ENCODE measurements at places on chromosomes 7 and 10.
A peak's percentile ranks its signal among the peaks of the same experiment; 100 is the strongest.

- no peak for DNase-seq
These were observed 35.5 kb upstream of the IKZF1 start for GRCh38 chr7:50268990-50269389.

DNA sequence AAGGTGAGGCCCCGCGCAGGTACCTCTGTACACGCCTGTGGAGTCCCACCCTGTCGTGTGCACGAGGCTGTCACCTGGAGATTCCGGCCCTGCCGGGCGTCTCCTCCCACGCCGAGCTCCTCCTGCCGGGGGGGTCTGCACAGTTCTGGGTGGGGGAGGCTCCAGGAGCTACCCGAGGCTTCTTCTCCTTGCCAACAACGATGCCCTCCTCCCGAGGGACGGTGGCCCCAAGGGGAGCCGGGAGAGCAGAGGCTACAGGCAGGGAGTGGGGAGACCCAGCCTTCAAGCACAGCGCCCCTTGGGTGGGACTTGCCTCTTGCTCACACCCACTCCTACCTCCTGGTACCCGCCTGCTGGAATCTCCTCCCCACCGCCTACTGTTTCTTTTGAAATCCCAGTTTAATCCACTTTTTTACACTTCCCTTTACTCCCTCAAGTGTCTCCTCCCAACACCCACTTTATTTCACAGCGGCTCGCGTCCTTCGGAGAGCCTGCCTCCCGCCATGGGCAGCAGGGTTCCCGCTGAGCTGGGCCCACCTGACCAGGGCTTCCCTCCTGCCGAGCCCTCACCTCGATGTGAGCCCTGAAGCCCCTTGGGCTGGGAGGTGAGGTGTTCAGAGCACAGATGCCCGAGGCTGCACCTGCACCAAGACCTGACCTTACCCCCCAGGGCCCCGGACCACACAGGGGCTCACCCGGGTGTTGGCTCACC lies 338.1 kb downstream of the DNAJB6 start:
- no peak for DNase-seq

GRCh38 chr7:14954035-14954434 lies 51.5 kb upstream of the DGKB start:
- no peak for DNase-seq

- DNase-seq: peak; percentile 65
These were observed 171.5 kb upstream of the ADCY1 start for GRCh38 chr7:45402480-45403218.

GRCh38 chr7:47638679-47639315 lies 56.9 kb upstream of the TNS3 start:
- DNase-seq: no peak

DNA sequence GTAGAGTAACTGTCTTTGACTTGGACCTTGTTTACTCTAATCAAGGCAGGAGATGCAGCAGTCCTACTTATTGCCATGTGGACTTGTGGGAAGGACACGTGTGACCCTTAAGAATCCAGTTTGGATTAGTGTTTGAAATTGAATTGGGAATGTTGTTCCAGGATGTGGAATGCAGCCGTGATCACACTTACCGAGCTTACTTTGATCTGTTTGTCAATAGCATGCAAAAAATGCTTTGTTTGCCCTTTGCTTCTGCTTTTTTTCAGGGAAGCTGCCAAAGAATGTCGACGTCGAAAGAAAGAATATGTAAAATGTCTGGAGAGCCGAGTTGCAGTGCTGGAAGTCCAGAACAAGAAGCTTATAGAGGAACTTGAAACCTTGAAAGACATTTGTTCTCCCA lies 84.7 kb downstream of the CREM start:
- no peak for DNase-seq

GRCh38 chr10:128116851-128117615 lies 9.2 kb downstream of the MKI67 start:
- DNase-seq: no peak

DNA sequence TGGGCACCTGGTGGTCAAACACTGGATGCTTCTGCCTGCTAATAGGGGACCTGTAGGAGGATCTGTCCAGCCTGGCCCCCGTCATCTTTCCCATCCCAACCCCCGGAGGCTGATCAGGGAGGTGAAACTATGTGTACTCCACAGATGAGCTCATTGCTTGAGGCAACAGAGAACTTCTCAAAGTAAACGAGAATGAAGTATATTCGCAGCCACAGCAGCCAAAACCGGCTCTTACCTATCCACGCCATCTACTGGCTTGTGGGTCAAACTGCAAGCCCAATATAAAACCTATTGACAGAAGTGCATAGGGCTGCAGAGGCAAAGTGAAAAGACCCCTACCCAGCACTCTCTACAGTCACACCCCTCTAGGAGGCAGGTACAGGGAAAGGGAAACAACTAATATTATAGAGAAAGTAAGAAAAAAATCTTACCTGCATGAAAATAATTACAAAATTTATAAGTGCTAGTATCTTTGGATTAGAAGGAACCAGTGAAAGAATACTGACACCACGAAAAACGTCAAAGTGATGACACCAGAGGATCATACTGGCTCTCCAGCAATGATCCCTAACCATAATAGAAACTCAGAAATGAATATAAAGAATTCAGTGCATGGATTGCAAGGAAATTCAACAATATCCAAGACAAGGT lies 973.5 kb downstream of the ANKRD7 start:
- DNase-seq: peak; percentile 1

- DNase-seq: no peak
These were observed 80.4 kb downstream of the EPC1 start for GRCh38 chr10:32266566-32266965.

GRCh38 chr10:52578871-52579405 lies 193.6 kb downstream of the MBL2 start:
- DNase-seq: no peak

- no peak for DNase-seq
These were observed 3.9 kb downstream of the DLG5 start for GRCh38 chr10:77922566-77923179.

DNA sequence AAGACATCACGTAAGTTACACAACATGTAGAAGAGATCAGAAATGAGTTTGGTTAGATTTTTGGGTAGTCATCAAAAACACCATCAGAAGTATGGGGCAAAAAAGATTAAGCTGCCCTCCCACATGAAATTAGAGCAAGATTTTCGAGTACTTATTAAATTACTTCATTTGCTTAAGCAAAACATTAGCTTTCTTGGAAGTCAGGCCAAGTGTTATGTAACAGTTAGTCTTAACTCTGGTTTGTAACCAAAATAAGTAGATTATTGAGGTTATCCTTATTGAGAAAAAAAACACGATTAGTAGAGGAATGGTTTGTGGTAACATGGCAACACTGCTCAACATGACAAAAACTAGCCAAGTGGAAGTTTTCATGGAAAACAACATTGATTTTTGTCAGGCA lies 37.9 kb downstream of the HBP1 start:
- no peak for DNase-seq

GRCh38 chr7:80552031-80552694 lies 40.3 kb upstream of the GNAT3 start:
- DNase-seq: peak; percentile 29

DNA sequence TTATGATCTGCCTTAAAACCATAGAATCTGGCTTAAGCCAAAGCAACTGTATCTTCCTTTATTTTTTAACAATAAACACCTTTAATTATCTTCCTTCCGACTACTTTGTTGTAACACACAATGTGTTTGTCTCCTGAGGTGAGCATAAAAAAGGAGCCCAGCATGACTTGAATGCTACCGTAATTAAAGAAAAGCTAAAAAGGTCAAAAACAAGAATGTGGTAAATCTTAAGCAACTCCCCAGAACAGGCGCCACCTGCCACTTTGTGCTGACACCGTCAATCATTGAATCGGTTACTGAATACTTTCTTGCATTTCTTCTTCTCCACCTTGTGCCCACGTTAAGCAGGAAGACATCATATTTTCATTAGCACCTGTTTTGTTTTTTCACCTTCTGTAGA lies 569.9 kb upstream of the C7orf33 start:
- DNase-seq: no peak

DNA sequence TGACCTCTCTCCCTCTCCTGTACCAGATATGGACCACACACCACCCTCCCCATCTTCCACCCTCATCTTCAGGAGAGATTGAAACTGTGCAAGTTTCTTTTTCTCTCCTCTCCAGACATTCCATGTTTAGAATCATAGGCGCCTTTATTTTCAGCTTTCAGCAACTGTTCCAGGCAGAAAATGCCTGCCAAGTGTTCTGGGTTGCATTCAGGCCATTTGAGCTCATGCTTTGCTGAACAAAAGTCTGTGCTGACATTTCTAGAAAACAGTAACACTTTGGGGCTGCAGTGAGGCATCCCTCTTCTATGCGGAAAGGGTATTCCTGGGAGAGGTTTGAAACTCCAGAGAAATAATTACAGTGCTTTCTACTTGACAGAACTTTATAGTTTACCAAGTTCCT lies 361.7 kb downstream of the GPAM start:
- DNase-seq: no peak

- no peak for DNase-seq
These were observed 287.4 kb downstream of the CELF2 start for GRCh38 chr10:11304906-11305585.

DNA sequence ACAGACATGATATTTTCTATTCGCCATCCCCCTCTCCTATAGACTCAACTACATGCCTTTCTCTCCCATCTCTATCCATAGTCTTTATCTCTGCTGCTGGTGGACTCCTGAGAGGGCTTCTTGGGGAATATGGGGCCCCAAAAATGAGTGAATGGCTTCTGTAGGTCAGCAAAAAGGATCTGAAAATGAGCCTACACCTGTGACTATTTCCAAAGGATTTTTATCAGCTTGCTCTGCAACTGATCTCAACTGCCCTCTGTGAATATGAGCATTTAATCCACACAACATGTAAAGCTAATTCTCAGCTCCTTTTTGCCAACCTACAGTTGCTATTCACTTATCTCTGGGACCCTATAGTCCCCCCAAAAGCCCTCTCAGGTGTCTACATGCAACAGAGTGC lies 36.2 kb downstream of the PRSS2 start:
- DNase-seq: no peak

DNA sequence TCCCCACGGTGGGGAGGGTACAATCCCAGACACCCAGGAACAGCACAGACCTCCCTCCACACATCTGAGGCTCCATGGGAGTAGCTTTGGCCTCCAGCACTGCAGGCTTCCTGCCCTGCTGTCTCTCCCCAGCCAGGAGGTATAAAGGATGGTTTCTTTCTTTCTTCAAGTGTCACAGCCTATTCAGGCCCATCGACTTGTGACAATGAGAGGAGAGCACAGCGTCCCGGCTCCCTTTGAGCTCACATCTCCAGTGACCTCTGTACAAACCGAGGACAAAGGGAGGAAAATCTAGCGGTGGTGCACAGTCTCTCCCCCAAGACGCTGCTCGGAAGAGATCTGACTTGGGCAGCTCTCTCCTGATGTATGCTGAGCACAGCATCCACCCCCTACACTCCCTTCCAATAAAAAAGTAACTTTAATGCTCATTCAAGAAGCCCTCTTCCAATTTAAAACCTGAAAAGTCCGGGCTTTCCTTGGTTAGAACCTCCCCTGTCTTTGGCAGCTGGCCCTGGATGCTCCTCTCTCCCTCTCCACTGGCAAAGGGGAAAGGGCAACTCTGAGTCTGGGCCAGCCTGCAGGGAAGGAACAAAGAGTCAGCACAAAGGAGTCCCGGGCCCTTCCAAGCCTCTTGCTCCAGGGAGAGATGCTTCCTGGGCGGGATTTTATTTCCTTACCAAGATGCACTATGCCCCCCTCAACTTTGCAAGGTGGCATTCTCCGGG lies 18.0 kb downstream of the CHST15 start:
- DNase-seq: no peak

GRCh38 chr7:50393547-50394252 lies 56.5 kb downstream of the FIGNL1 start:
- DNase-seq: no peak

DNA sequence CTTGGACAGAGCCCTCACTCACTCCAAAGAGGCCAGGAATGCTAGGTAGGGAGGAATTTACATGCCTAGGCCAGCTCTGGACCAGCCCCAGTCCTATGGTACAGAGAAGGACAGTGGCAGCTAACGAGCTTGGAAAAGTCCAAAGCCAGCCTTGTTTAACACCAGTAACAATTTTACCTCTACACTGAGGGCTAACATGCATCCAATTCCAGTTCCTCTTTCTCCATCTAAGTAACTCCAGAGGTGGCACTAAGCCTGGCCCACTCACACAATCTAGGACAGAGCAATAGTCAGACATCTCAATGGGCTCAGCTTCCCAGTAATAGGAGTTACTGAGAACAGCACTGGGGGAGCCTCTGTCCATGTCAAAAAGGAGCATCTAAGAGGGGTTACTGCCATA lies 5.7 kb upstream of the LCOR start:
- no peak for DNase-seq

DNA sequence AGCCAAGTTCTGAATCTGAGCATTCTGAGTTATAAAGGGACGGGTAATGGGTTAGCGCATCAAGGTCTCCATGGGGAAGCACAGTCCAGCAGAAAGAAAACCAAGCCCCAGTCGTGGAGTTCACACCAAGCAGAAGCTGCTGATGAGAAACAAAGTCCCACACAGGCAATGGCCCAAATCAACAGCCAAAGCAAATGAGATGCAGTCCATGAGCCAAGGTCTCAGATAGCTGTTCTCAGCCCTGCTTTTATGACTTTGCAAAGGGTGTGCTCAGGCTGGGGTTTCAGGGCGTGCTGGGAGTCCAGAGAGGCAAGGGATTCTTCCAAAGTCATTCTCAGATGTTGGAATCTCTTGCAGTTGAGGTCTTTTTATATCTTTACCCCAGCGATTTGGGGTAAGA lies 32.0 kb downstream of the THNSL1 start:
- no peak for DNase-seq

DNA sequence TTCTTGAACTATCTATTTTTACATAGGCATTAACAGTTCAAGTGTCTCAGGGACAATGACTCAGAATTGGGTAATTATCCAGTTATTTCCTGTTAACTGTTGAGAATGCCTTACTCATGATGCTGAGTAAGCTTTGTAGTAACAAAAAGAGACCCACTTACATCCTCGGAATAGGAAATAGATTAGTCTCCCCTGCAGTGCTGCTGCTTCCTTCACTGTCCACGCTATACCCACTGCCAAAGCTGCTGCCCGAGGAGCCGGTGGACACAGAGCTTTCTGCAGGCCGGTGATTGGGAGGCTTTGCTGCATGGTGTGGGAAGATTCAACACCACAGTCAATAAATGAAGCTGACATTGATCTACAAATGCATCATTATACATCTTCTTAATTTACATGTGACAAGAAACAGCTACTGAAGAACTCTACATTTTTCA lies 357.1 kb downstream of the PCLO start:
- DNase-seq: peak; percentile 85

DNA sequence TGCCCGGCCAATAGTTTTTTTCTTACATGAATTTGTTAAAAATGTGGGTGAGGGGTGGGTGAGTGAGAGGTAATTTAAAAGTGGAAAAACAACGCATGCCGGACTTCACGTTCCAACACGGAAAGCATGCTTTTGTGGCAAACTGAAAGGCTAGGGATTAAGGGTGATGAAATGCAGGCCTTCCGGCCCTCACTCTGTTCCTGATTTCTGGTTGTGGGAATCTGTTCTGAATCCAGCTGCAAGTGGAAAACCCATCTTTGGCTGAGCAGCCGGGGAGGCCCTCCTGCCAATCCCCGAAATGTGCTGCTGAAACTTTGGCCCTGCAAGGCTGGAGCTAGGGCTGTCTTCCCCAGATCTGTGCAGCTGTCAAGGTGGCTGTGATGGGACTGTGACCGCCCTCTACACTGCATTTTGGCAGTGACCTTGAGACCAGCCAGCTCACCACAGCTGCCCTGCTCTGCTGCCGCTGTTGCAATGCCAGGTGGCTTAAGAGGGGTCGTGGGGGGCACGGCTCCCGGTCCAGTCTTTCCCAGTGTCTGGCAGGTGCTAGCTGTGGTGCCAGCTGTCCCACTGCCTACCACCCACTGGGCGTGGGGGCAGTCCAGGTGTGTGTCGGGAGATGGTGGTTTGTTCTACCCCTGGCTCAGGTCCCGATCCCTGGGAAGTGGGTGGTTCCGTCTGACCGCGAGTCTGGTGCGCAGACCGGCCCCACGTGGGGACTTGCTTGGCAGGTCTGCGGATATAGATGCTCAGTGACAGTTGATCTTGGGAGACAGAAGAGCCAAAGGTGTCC lies 39.0 kb downstream of the TET1 start:
- peak; percentile 84 for DNase-seq

Measured in fibroblast of skin of left quadriceps (primary cell).